ENCODE measurements at places on chromosomes 3 and 15. TPM values are rescaled to one million over a fixed set of nuclear protein-coding genes. Genes with fewer than 3 reads are reported as not detected.

GRCh38 chr3:82012775-82013174 lies 251.3 kb upstream of the GBE1 start:
- no peak overlapping the region for H3K4me3 ChIP-seq
- H3K27me3 ChIP-seq: no peaks in the 10 kb centered on the region
- H3K36me3 ChIP-seq: no peaks in the 10 kb centered on the region
- H3K4me1 ChIP-seq: no peaks in the 10 kb centered on the region

DNA sequence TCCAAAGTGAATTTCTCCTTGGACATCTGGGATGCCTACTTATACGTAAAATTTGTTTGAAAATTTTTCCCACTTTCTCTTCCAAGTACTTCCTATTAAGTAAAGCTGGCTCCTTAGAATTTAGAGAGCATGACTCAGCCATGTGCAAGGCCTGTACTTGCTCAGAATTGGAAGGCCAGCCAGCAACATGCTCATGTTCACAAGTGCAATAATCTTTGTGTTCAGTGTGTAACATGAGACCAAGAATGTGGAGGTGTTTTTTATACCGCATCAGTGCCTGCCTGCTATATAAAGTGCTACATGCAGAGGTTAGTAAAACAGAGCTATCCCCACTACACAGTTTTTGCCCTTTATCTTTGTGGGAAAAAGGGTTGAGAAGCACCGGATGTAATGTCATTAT lies 151.9 kb upstream of the FEZF2 start:
- H3K27ac ChIP-seq: no peak overlapping the region
- no peaks in the 10 kb centered on the region for H3K27me3 ChIP-seq
- H3K4me3 ChIP-seq: no peak overlapping the region
- H3K36me3 ChIP-seq: no peaks in the 10 kb centered on the region
- no peaks in the 10 kb centered on the region for H3K4me1 ChIP-seq
- no peak for DNase-seq

DNA sequence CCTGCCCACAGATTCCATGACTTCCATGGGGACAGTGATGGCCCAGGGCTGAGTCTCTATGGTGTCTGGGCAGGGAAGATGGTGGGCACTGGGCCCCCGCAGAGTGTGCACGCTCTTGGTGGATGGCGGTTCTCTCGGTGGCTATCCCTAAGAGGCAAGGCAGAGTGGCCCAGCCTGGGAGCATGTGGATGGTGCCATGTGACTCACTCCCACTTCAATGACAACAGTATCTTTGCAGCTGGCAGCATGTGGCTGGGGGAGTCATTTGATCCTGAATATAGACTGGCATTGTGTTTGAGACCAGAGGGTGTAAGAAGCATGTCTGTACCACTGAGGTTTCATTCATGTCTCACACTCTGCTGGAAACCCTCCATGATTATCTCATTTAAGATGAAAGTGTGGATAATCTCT lies 101.2 kb downstream of the CORO2B start:
- no peak overlapping the region for H3K4me3 ChIP-seq
- no peak overlapping the region for H3K27ac ChIP-seq
- no peaks in the 10 kb centered on the region for H3K4me1 ChIP-seq
- H3K27me3 ChIP-seq: no peaks in the 10 kb centered on the region

Gene FGD5
- total RNA-seq: 0.77 TPM

DNA sequence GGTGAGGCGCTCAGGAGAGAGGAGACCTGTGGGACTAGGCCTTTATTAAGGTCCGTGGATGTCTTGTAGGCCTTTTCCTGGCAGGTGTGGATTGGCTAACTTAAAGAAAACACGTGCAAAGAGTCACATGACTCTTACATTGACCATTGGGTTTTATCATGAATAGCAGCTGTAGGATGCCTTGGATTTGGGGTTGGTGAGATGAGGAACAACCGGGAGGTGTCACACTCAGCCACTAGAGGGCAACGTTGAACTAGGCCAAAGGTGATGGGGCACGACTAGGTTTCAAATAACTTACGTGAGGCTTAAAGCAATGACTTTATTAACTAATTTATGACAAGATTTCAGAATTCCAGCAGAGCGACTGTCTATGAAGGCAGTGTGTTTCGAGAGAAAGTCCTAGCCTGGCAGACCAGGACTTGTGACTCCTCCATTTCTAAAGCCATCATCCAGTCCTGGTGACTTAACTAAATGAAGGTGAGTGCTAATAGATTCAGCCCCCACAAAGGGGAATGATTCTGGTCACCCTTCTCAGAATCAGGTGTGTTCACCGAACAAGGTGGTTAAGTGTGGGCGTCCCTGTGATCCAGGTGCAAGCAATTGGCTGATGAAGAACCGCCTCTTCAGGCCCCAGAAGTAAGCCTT lies 345.6 kb downstream of the MCTP2 start:
- no peaks in the 10 kb centered on the region for H3K27me3 ChIP-seq
- no peaks in the 10 kb centered on the region for H3K4me1 ChIP-seq
- peak; percentile 33 for DNase-seq
- no peaks in the 10 kb centered on the region for H3K36me3 ChIP-seq
- H3K4me3 ChIP-seq: no peak overlapping the region

DNA sequence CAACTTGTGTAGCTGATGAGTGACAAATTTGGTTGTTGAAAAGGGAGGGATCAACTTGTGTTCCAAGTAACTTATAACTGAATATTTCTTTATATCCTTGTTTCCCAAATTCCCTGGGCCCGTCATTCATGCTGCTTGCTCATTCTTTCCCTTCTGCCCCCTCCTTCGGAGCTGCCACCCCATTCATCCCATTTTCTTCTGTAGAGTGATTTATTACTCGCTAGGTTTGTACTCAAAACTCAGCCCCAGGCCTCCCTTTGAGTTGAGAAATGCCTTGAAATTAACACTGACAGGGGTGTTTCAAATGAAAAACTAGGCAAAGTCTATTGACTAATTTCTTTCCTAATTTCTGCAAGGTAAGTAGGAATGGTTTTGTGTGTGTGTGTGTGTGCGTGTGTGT lies 277.4 kb upstream of the SLCO3A1 start:
- no peaks in the 10 kb centered on the region for H3K4me1 ChIP-seq
- no peaks in the 10 kb centered on the region for H3K27me3 ChIP-seq
- no peak for DNase-seq
- no peak overlapping the region for H3K27ac ChIP-seq
- no peak overlapping the region for H3K4me3 ChIP-seq
- no peaks in the 10 kb centered on the region for H3K36me3 ChIP-seq

GRCh38 chr3:189169728-189170127 lies 2.0 kb upstream of the TPRG1 start:
- no peak for DNase-seq
- H3K4me1 ChIP-seq: no peaks in the 10 kb centered on the region
- no peaks in the 10 kb centered on the region for H3K36me3 ChIP-seq
- no peak overlapping the region for H3K27ac ChIP-seq
- no peak overlapping the region for H3K4me3 ChIP-seq

Gene GRAMD1C
- total RNA-seq: 3.9 TPM

DNA sequence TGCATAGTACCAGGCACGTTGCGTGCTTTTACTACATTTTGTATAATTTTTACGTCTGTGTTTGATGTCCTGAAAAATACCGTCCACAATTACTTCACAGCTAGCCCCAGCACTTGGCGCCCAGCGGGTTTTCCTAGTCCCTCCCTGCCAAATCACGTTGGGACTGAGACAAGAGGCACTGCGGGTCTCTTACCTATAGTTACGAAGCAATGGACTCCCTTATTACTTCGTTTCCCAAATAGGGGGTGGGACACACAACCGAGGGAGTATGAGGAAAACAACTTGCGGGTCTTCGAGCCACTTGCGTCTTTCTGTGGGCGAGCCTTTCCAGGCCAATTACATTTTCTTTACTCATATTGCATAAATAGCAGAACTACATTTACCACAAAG lies 620 bp upstream of the CMSS1 start:
- H3K4me1 ChIP-seq: peaks cover 8% of the 10 kb centered on the region
- H3K27ac ChIP-seq: peak overlapping the region; percentile 94
- no peaks in the 10 kb centered on the region for H3K27me3 ChIP-seq
- peak overlapping the region; percentile 89 for H3K4me3 ChIP-seq

GRCh38 chr3:146473726-146474125 lies 4.4 kb upstream of the PLSCR2 start:
- no peak overlapping the region for H3K4me3 ChIP-seq
- H3K27me3 ChIP-seq: no peaks in the 10 kb centered on the region
- no peak for DNase-seq
- H3K27ac ChIP-seq: no peak overlapping the region
- H3K4me1 ChIP-seq: peaks cover 5% of the 10 kb centered on the region

Gene GOLGA8O
- total RNA-seq: 0.69 TPM

- H3K36me3 ChIP-seq: no peaks in the 10 kb centered on the region
- peak; percentile 10 for DNase-seq
- H3K27me3 ChIP-seq: no peaks in the 10 kb centered on the region
- peaks cover 26% of the 10 kb centered on the region for H3K4me1 ChIP-seq
- H3K4me3 ChIP-seq: peak overlapping the region; percentile 71
- H3K27ac ChIP-seq: peak overlapping the region; percentile 99
Observed at GRCh38 chr3:174438501-174439145, 420.5 kb upstream of the NAALADL2 start.

GRCh38 chr15:66216806-66217205 lies 36.7 kb downstream of the MEGF11 start:
- no peaks in the 10 kb centered on the region for H3K36me3 ChIP-seq
- no peak for DNase-seq
- no peaks in the 10 kb centered on the region for H3K27me3 ChIP-seq

Gene ATG7
- total RNA-seq: 36.0 TPM

DNA sequence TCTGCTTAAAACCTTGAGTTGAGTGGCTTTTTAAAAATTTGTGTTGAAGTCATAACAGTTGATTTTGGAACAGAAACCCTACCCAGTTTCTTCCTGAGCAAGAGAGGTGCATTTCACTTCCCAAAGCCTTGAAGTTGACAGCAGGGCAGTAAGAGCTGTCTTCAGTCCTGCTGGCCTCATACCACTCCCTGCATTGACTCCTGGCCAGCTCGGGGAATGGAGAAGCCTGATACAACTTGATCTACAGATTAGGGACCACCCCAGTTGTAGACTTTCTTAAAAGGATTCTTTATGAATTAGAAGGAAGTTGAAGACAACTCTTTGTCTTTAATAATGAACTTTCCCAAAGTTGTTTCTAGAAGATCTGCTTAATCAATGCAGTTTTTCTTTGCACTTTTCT lies 90.6 kb upstream of the FLNB start:
- H3K36me3 ChIP-seq: peaks cover 9% of the 10 kb centered on the region
- H3K4me1 ChIP-seq: no peaks in the 10 kb centered on the region
- no peak for DNase-seq
- H3K27me3 ChIP-seq: no peaks in the 10 kb centered on the region
- no peak overlapping the region for H3K27ac ChIP-seq

Gene MUC4
- total RNA-seq: 0.03 TPM

Gene DNAH12
- total RNA-seq: 0.21 TPM

Gene LYZL4
- total RNA-seq: not detected

DNA sequence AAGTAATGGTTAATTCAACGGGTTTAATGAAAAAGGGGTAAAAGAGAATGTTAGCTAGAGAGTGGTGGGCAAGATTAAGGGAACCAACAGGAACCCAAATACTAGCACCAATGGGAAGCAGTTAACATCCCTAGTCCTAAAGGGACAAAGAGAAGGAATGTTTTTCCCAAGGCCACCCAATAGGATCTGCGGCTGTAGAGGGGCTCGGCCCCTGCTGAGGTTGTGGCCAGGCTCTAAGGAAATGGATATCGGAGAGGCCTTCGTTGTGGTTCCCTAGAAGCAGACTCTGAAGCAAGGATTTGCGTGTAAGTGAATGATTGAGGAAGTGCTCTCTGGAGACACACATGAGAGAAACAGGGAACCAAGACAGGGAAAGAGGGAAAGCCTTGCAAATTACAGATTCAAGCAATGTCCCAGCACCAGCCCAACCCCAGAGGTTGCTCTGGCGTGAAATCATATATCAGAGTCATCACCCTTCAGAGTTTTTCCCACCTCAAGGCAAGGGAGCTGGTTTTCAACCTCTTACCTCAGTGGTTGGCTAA lies 83.6 kb upstream of the TNIK start:
- no peak for DNase-seq
- no peak overlapping the region for H3K4me3 ChIP-seq
- H3K27ac ChIP-seq: no peak overlapping the region
- no peaks in the 10 kb centered on the region for H3K4me1 ChIP-seq

- H3K27me3 ChIP-seq: no peaks in the 10 kb centered on the region
- H3K4me3 ChIP-seq: no peak overlapping the region
- H3K36me3 ChIP-seq: no peaks in the 10 kb centered on the region
- H3K27ac ChIP-seq: no peak overlapping the region
- peaks cover 4% of the 10 kb centered on the region for H3K4me1 ChIP-seq
Observed at GRCh38 chr15:91936182-91936775, 82.8 kb downstream of the SLCO3A1 start.

DNA sequence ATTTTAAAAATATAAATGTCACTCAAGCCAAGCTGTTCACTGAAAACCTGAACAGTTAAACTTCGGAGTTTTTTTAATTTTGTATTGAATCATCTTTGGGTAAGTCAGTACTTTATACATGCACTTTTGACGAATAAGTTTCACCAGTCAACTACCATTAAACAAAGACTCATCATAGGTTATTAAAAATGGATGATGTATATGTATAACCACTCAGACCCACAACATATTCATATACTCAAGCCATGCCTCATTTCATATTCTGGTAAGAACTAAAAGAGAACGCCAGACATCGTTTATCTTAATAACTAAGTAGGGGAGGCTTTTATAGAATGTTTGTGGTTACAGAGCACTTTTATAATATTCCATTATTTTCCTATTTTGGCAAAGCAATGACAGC lies 18.3 kb downstream of the MSL2 start:
- no peak for DNase-seq

GRCh38 chr3:62667714-62668113 lies 207.5 kb downstream of the CADPS start:
- H3K27ac ChIP-seq: no peak overlapping the region
- DNase-seq: no peak
- no peak overlapping the region for H3K4me3 ChIP-seq
- H3K27me3 ChIP-seq: no peaks in the 10 kb centered on the region

Gene GOLGA8N
- total RNA-seq: 4.1 TPM

Gene TTC21A
- 7.7 TPM for total RNA-seq

Gene PLCH1
- total RNA-seq: 0.03 TPM

Gene LHFPL4
- total RNA-seq: not detected

Gene GABRA5
- total RNA-seq: not detected

GRCh38 chr3:181683563-181683962 lies 28.2 kb upstream of the SOX2 start:
- H3K36me3 ChIP-seq: no peaks in the 10 kb centered on the region
- H3K27me3 ChIP-seq: no peaks in the 10 kb centered on the region
- no peak for DNase-seq
- H3K4me1 ChIP-seq: no peaks in the 10 kb centered on the region
- no peak overlapping the region for H3K4me3 ChIP-seq

Gene EFCAB12
- 0.54 TPM for total RNA-seq

DNA sequence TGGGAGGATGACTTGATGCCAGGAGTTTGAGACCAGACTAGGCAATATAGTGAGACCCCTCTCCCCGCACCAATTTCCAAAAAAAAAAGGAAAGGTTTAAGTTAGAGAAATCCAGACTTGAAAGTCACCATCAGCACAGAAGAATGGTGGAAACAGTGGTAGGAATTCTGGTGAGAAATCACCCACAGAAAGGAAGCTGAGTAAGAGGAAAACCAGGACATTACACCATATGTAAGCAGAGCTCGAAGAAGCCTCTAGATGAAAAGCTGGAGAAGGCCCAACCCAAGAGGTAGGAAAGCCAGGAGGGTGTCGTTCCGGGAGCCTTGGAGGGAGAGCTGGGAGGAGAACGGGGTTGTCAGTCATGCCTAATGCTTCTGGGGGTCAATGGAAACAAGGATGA lies 40.5 kb downstream of the RASGRP1 start:
- H3K36me3 ChIP-seq: no peaks in the 10 kb centered on the region
- H3K4me3 ChIP-seq: no peak overlapping the region
- H3K4me1 ChIP-seq: no peaks in the 10 kb centered on the region
- DNase-seq: no peak
- no peaks in the 10 kb centered on the region for H3K27me3 ChIP-seq

GRCh38 chr3:7144697-7145308 lies 283.9 kb downstream of the GRM7 start:
- no peak overlapping the region for H3K4me3 ChIP-seq
- H3K27me3 ChIP-seq: no peaks in the 10 kb centered on the region
- no peak overlapping the region for H3K27ac ChIP-seq
- H3K4me1 ChIP-seq: no peaks in the 10 kb centered on the region
- peak; percentile 5 for DNase-seq
